ENCODE measurements at places on chromosomes 2 and 18.

DNA sequence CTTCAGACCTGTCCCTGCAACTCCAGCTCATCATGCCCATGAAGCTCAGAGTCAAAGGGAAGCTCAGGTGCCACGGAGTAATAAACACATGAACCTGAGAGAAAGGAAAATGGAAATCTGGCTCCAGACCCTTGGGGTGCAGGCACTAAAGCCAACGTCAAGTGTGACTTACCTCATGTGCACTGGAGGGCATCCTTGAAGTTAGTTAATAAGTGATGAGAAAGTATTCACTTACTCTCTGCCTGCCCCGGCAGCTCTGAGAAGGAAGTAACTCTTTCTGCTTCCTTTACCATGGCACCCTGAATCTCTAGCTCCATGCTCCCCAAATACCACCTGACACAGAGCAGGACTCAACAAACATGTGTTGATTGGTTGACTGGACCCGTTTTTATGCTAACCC, 21.4 kb upstream of the AGAP1 start:
- no peak for DNase-seq

- DNase-seq: no peak
These were observed 439.3 kb upstream of the MAP2 start for GRCh38 chr2:208984376-208985090.

DNA sequence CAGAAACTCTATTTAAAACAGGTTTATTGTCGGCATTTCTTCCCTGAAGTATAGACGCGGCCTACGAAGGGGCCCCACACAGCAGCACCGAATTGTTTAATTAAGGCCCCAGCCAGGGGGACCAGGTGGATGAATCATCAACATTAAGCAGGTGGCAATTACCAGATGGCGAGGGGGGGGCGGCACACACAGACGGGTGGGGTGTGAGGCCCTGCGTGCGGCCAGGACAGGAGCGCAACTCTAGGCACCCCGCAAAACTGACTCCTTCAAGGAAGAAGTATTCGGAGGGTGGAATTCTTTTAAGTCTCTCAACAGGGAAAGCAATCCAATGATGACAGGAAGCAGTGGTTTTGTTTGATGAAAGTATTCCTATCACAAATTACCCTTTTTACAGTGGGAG, 830.4 kb downstream of the GALR1 start:
- no peak for DNase-seq

- DNase-seq: no peak
These were observed 500.5 kb downstream of the CCDC85A start for GRCh38 chr2:56684327-56684726.

DNA sequence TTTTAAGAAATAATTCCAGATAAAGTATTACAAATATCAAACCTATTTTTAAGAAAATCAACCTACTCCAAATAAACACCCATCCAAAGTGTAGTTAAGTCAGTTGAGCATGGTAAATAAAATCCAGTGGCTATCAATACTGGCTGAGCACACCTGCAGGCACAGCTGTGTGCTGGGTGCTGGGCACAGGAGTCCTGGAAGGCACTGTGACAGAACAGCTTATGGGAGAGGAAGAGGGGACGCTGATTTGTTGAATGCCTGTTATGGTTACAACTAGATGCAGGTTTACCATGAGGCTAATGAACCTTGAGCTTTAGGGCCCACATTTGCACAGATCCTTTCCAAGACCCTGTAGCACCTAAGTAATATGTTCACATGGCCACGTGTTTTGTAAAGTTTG, 202.7 kb downstream of the MTX2 start:
- no peak for DNase-seq

- DNase-seq: peak; percentile 92
These were observed 20.4 kb upstream of the ATOH8 start for GRCh38 chr2:85733121-85733960.

DNA sequence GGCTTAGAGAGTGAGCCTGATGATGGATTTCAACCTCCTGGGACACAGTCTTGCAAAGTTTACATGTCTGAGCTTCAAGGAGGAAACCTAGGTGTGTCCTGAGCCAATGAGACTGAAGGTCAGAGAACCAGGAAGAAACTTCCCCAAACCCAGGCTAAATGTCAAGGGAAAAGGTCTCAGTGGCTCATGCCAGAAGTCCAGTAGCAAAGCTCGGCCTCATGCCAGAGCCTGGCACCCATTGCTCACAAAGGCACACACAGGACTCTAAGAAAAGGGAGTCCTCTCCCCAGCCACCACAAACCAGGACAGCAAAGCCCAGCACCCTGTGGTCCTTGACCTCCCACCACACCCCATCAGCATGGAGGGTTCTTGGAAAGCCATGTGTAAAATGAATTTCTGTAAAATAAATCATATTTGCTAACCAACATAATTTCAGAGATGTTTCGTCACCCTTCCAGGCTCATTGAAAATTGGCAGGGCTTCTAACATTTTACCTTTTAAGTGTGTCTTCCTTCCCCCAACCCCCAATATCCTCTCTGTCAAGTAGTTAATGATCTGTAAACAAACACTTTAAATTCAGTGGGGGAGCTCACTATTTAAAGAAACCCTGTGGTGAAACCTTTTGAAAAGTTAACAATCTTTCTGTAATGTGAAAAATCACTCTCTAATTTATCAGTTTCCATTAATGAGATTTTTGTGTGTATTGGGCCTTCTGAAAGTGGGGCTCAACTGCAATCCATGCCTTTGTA, 77.1 kb downstream of the BCL11A start:
- no peak for DNase-seq

DNA sequence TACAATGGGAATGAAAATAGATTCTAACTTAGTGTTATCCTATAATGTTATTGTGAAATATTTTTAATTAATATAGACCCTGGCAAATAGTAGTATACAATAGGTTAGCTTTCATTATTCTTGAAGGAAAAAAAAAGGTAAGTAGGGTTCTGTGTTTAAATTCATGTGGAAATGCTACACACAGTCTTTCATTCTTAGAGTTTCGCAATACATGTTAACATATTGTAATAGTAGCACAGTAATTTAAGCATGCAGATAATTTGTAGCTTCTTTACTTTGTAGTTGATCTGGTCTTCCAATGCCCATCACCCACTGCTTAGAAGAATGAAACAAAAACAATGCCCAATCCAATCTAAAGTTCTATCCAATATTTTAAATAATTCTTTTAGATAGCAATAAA, 54.8 kb upstream of the MSTN start:
- DNase-seq: no peak

DNA sequence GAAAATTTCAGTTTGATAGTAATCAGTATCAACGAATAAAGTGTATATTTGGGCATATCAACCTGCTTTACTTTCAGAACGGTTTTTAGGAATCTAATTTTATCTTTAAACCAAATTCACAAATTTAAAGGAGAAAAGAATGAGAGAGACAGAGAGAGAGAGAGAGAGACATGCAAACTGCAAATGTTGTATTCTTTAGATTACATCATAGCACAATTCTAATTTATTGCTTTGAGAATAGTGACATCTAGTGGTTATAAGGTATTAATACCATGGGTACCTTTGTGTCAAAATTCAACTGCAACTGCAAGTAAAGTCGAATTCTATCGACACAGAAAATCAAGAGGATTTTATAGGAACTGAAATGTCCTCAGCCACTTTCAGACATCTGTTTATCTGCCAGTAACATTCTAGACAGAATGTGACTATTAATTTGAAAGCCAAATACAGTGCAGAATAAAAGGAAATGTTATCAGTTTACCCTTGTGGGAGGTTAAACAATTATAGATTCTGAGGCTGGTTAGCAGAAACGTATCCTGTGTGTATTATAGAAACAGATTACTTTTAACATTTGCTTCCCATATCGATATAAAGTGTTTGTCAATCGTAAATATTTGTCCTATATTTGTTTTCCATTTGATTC, 529.8 kb upstream of the VRK2 start:
- DNase-seq: peak; percentile 68

DNA sequence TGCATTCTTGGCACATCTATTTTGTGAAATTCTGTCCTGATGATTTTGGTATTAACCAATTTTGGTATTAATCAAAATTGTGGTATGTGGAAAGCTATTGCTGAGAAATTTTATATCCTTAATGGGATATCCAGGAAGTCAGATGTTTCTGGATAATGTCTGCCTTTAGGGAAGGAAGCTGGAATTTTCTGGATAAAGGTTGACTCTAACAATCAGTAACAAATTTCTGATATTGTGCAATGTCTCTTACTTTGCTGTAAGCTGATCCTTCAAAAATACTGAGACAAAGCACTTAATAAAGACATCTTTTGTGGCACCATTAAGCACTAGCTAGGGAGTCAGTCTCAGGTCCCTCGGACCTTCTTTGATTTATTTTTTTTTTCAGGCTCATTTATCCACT, 100.8 kb upstream of the UGP2 start:
- DNase-seq: no peak

GRCh38 chr2:20449501-20450200, 2.8 kb downstream of the RHOB start:
- DNase-seq: no peak

- no peak for DNase-seq
These were observed 107.1 kb upstream of the CTAGE1 start for GRCh38 chr18:22524783-22525182.

- DNase-seq: peak; percentile 9
These were observed 26.9 kb upstream of the RAB31 start for GRCh38 chr18:9681217-9681616.

GRCh38 chr2:120463527-120463926, 117.6 kb downstream of the INHBB start:
- no peak for DNase-seq

- peak; percentile 92 for DNase-seq
These were observed 26.9 kb upstream of the CABYR start for GRCh38 chr18:24111936-24112335.

- peak; percentile 91 for DNase-seq
These were observed 1.6 kb upstream of the ERMN start for GRCh38 chr2:157327200-157327599.

DNA sequence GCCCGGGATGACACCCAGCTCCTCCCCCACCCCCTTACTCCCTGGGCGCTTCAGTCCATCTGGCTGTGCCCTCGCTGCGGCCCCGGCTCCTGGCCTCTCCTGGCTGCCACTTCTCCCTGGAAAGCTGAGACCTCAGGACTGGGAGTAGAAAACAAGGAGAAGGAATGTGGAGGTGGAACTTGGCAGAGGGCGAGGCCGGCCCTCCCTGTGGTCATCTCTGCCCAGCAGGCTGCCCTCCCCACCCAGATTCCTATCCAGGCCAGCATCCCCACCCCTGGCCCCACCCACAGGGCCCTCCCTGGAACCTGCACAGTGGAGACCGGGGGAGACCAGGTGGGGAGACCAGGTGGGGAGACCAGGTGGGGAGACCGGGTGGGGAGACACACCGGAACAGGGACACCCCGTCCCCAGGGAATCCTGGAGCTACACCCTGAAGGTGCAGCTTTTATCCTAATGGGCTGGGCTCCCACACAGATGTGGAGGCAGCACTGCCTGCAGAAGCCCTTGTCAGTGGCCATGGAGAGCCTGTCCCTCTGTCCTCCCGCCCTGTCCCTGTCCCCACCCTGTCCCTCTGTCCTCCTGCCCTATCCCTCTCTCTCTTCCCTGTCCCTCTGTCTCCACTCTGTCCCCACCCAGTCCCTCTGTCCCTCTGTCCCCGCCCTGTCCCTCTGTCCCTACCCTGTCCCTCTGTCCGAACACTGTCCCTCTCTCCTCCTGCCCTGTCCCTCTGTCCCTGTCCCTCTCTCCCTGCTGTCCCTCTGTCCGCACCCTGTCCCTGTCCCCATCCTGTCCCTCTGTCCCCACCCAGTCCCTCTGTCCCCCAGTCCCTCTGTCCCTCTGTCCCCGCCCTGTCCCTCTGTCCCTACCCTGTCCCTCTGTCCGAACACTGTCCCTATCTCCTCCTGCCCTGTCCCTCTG, 157.1 kb downstream of the PXDN start:
- no peak for DNase-seq

DNA sequence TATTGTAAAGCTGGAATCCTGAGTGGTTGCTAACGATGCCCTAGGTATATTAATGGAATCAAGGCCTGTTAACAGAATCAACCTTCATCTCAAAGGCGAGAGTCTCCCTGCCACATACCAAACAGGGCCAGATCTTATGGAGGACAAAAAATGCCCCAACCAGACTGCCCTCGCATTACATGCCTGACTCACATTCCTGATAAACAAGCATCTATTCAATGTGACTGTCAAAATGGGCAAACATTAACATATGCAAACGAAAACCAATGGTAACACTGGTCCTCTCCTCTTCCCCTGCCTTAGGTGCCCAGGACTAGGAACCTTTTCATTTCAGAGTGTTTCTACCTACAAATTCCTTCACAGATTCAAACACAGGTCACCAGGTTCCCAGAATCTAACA, 83.4 kb downstream of the COL6A3 start:
- DNase-seq: no peak

GRCh38 chr2:241061275-241061674, 40.8 kb downstream of the MTERF4 start:
- no peak for DNase-seq

DNA sequence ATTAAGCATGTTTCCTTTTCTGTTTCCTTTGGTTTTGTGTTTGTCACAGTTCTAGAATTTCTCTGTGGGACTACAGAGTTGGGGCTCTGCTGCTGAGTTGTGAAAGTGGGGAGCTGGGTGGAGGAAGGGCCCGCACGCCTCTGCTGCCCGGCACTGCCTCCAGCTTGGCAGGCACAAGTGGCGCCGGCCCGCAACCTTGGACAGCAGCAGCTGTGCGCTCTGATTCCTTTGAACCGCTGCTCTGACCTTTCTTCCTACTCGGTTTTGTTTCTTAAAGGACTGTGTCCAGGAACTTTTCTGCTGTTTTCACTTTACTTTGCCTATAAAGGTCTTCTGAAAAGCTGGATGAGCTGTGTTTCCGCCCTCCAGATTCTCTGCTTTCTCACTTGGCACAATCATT, 137.6 kb upstream of the ALPP start:
- DNase-seq: no peak

DNA sequence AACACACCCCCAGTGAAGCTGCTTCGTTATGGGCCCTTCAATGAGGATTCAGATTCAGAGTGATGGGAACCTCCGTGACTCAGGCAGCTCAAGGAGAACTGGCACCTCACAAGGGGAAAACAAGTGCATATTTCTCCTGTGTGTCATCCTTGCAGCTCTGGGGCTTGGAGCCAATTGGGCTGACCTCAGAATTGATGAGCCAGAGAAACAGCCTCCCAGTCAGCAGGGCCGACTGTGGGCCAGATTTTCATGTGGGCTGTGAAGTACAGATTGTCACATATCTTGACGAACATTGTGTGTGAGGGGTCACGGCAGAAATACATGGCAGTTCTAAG, 189.6 kb upstream of the SP5 start:
- DNase-seq: peak; percentile 56

DNA sequence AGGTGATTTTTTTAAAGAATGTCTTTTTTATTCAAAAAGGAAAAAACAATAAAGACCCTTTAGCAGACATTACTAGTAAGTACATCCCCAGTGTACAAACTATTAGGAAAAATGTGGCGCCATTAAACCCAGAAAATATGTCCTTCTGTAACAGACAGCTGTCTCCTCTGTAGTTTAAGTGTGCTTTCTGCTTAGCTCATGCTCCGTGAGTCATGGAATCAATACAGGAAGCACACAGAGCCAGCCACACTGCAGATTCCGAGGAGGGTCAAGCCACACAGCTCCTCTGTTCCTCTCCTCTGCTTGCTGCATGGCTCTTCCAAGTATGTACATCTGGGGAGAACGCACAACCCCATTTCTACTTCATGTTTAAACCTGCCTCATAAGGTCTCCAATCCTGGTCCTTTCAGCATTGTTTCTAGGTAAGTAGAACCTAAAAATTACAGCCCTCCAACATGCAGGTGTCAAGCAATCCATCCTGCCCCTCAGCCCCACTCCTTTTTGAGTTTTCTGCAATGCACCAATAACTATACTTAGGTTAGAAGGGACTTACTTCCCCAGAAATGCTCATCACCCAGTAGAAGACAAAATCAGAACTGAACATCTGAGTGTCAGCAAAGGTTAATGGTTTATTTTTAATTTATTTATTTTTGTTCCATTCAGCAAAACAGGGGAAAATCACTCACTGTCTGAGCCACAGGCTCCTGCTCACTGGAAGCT, 37.5 kb downstream of the ACVR1 start:
- DNase-seq: peak; percentile 55

All from NCI-H82 (cell line).